ENCODE measurements at places on chromosomes 5 and 9. TPM values are rescaled to one million over a fixed set of nuclear protein-coding genes. Genes with fewer than 3 reads are reported as not detected.

DNA sequence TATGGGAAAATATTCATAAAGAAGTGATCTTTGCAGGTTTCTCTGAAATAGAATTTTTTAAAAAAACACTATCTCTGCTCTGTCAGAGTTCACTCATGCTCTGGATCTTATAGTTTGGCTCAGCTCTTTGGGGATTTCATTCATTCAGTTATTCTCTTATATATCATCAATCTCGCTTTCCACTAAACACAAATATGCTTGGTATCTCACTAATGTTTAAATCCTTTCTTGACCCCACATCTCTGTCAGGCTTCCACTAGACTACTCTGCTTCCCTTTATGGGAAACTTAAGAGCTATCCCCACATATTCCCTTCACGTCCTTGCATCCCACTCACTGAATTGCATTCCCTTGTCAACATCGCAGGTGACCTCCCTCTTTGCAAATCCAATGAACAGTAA lies 396.1 kb downstream of the ENC1 start:
- no peak overlapping the region for H3K4me3 ChIP-seq
- H3K27me3 ChIP-seq, result no peaks in the 10 kb centered on the region
- DNase-seq, result no peak
- H3K36me3 ChIP-seq, result no peaks in the 10 kb centered on the region

DNA sequence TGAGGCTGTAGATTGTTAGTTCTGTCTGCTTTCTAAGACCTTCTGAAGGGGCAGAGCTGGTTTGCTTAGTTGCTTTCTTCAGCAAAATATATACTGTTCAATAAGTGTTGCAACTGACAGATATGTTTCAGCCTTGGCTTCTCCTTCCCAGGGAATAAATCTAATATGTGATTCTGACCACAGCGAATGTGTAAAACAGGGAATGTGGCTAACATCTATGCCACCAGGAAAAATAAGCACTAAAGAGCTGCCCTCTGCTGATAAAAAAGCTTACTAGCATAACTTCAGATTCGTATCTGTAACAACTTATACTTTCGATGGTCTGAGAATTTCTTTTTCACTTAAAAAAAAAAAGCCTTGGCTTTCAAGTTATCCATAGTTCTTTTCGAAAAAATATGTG lies 13.0 kb upstream of the OSMR start:
- H3K4me1 ChIP-seq, result no peaks in the 10 kb centered on the region
- no peak overlapping the region for H3K4me3 ChIP-seq
- H3K27ac ChIP-seq, result no peak overlapping the region

GRCh38 chr9:130539420-130540223 lies 39.8 kb upstream of the FUBP3 start:
- H3K36me3 ChIP-seq, result no peaks in the 10 kb centered on the region
- no peak for DNase-seq
- H3K4me3 ChIP-seq, result no peak overlapping the region
- H3K4me1 ChIP-seq, result peaks cover 18% of the 10 kb centered on the region

ARID3C gene
- not detected for total RNA-seq

GRCh38 chr5:160105686-160106360 lies 13.4 kb downstream of the PWWP2A start:
- H3K4me1 ChIP-seq, result peaks cover 25% of the 10 kb centered on the region
- no peak for DNase-seq
- no peak overlapping the region for H3K27ac ChIP-seq
- H3K36me3 ChIP-seq, result peaks cover 6% of the 10 kb centered on the region
- H3K4me3 ChIP-seq, result no peak overlapping the region

CCDC183 gene
- total RNA-seq, result 2.1 TPM

DNA sequence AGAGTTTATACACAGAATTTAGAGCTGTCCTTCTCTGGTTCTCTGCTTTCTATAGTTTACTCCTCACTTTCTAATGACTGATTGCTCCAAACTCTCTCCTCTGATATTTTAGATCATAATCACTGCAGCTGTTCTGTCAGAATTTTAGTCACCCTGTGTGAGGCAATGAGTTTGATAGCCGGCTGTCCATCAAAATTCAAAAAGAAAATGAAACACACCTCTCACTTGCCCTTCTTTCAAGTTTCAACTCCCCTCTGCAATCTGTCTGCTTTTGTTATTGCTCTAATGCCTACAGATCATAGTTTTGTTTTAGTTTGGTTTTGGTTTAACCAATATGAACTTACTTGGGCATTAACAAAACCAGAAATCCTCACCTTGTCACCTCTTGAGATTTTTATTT lies 23.3 kb upstream of the ABLIM3 start:
- no peaks in the 10 kb centered on the region for H3K27me3 ChIP-seq
- H3K4me3 ChIP-seq, result no peak overlapping the region
- DNase-seq, result no peak
- H3K27ac ChIP-seq, result no peak overlapping the region
- no peaks in the 10 kb centered on the region for H3K4me1 ChIP-seq

DNA sequence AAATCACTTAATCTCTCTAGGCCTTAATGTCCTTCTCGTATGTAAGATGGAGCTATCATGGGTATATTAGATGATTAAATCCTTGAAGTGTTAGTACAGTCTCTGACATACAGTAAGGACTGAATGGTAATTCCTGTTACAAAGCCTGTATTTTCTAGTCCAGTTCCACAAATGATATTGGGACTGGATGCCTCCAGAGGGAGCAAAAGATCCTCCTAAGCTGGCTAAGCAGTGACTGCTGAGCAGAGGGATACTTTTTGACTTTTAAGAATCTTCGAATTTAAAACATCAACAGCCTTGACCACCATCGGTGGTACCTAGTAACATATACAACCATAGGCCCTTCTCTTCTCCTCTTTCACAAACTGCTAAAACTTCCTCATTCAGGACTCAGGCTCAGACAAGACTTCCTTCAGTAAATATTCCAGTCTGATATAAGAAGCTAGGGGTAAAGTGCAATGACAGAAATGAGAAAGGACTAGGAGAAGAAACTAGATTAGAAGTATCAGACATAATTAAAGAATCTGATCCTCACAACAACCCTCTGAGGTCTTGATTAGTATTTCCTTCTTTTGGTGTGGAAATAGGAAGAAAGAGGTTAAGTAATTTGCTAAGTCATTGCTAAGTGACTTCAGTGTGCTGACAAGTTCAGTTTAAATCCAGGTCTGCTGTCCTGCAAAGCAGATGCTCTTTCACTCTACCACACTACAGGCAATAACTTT lies 13.9 kb downstream of the PTAR1 start:
- H3K4me3 ChIP-seq, result no peak overlapping the region
- H3K27ac ChIP-seq, result no peak overlapping the region
- peaks cover 2% of the 10 kb centered on the region for H3K4me1 ChIP-seq
- peaks cover 16% of the 10 kb centered on the region for H3K36me3 ChIP-seq
- DNase-seq, result no peak

PAPPA gene
- total RNA-seq, result 3.5 TPM

- no peaks in the 10 kb centered on the region for H3K4me1 ChIP-seq
- DNase-seq, result no peak
- H3K4me3 ChIP-seq, result no peak overlapping the region
- no peaks in the 10 kb centered on the region for H3K27me3 ChIP-seq
- H3K36me3 ChIP-seq, result no peaks in the 10 kb centered on the region
- H3K27ac ChIP-seq, result no peak overlapping the region
Observed at GRCh38 chr5:127358740-127359139, 68.1 kb downstream of the MEGF10 start.

MEGF10 gene
- 1.2 TPM for total RNA-seq

DNA sequence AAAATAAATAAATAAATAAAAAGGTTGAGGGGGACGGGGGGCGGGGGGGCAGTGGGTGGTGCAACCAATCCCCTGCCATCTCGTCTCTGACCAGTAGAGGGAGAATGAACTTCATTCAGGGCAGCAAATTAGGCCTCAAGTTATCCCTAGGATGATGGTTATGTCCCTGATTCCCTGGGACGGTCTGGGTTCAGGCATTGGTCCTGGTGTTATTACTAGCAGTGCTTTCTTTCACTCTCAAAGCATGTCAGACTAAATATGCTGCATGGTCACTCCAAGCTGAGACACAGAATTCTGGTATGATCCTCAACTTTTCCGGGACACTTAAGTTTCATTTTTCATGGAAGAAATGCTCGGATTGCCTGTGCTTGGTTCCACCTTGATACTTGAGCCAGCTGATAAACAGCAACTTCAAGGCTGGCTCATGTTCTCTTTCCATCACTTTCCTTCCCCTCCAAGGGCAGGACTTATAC lies 59.4 kb downstream of the DAP start:
- H3K36me3 ChIP-seq, result peaks cover 5% of the 10 kb centered on the region
- H3K4me1 ChIP-seq, result peaks cover 24% of the 10 kb centered on the region
- no peak overlapping the region for H3K4me3 ChIP-seq
- no peak for DNase-seq
- no peaks in the 10 kb centered on the region for H3K27me3 ChIP-seq

GRCh38 chr5:123809594-123810221 lies 297.7 kb downstream of the CSNK1G3 start:
- no peak overlapping the region for H3K27ac ChIP-seq
- no peaks in the 10 kb centered on the region for H3K27me3 ChIP-seq
- H3K36me3 ChIP-seq, result no peaks in the 10 kb centered on the region
- H3K4me3 ChIP-seq, result no peak overlapping the region

GRCh38 chr5:1868886-1869475 lies 13.7 kb downstream of the IRX4 start:
- no peaks in the 10 kb centered on the region for H3K36me3 ChIP-seq
- no peaks in the 10 kb centered on the region for H3K4me1 ChIP-seq
- H3K27ac ChIP-seq, result no peak overlapping the region
- H3K4me3 ChIP-seq, result no peak overlapping the region
- H3K27me3 ChIP-seq, result peaks cover 92% of the 10 kb centered on the region
- no peak for DNase-seq

ADGRV1 gene
- total RNA-seq, result 0.57 TPM

KLF9 gene
- total RNA-seq, result 143 TPM

WDR31 gene
- total RNA-seq, result 1.3 TPM

GLRA1 gene
- total RNA-seq, result not detected

CARD6 gene
- 10.1 TPM for total RNA-seq

DNA sequence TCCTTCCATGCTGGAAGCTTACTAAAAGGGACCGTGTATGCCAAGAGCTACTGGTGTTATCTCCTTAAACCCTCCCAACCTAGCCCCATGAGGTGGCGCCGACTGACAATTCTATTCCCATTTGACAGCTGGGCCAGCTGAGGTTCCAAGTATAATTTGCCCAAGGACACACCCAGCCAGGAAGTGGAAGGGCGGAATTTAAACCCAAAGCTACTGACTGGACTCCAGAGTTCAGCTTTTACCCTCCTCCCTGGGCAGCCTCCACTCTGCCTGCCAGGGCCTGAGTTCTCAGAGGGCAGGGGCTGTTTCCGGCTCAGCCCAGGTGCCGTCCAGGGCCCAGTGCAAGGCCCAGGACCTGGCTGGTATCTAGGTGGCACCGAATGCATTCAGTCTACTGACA lies 71.8 kb downstream of the C9orf50 start:
- peak overlapping the region; percentile 71 for H3K27ac ChIP-seq
- DNase-seq, result no peak
- H3K27me3 ChIP-seq, result no peaks in the 10 kb centered on the region
- no peaks in the 10 kb centered on the region for H3K36me3 ChIP-seq
- peak overlapping the region; percentile 65 for H3K4me3 ChIP-seq
- H3K4me1 ChIP-seq, result peaks cover 26% of the 10 kb centered on the region

- H3K27me3 ChIP-seq, result no peaks in the 10 kb centered on the region
- no peaks in the 10 kb centered on the region for H3K4me1 ChIP-seq
- H3K36me3 ChIP-seq, result no peaks in the 10 kb centered on the region
- no peak for DNase-seq
- H3K4me3 ChIP-seq, result no peak overlapping the region
Observed at GRCh38 chr5:181280251-181280762, 19.4 kb upstream of the TRIM52 start.

All from esophagus muscularis mucosa (tissue), 4 donors.